Activated B cell treated with CpG ODN at 0.5 μM for 24 hours (primary cell): ENCODE measurements at places on chromosomes 4 and X. TPM values are rescaled to one million over a fixed set of nuclear protein-coding genes. Genes with fewer than 3 reads are reported as not detected.

- DNase-seq = no peak
Observed at GRCh38 chr4:7901311-7901885, 38.3 kb downstream of the AFAP1 start.

CLGN gene
- not detected in 2 replicates for total RNA-seq

GRCh38 chr4:38868059-38868960 lies 704 bp downstream of the FAM114A1 start:
- no peak for DNase-seq

- DNase-seq = no peak
Observed at GRCh38 chr4:23038626-23039491, 346.1 kb downstream of the GBA3 start.

- DNase-seq = no peak
Observed at GRCh38 chr4:116449764-116450163, 635.6 kb downstream of the TRAM1L1 start.

DNA sequence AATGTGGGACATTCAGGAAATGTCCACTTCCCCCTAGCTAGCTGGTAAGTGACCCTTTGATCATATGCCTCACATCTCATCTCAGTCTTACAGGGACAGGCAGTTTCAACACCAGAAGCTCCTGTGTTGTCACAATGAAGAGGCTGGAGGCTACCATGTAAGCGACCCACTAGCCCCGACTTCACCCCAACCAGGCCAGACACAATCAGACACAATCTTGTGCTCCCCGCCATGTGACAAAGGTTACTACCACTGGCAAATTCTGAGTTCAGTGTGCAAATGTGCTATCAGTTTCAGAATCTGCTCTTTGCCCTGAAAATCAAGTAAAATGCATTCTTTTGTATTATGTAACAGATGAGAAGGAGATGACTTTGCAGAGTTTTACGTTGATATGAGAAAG lies 56.9 kb upstream of the STS start:
- no peak for DNase-seq

GATA1 gene
- not detected in 2 replicates for total RNA-seq

- DNase-seq = no peak
Observed at GRCh38 chr4:105369988-105370387, 103.9 kb downstream of the PPA2 start.

GRCh38 chr4:27078934-27079455 lies 218.4 kb downstream of the STIM2 start:
- no peak for DNase-seq

- no peak for DNase-seq
Observed at GRCh38 chr4:172813359-172813923, 355.2 kb upstream of the GALNT7 start.
